ENCODE measurements at places on chromosomes 7 and 10.

DNA sequence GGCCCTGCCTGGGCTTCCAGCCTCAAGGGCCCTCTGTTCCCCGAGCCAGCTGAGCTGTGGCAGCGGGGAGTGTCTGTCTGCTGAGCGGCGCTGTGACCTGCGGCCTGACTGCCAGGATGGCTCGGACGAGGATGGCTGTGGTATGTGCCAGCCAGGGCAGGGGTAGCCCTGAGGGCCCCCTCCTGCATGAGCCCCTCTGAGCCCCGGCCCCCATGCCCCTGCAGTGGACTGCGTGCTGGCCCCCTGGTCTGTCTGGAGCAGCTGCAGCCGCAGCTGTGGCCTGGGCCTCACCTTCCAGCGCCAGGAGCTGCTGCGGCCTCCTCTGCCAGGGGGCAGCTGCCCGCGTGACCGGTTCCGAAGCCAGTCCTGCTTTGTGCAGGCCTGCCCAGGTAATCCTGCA, 28.4 kb upstream of the ZNF467 start:
- DNase-seq, result no peak

DNA sequence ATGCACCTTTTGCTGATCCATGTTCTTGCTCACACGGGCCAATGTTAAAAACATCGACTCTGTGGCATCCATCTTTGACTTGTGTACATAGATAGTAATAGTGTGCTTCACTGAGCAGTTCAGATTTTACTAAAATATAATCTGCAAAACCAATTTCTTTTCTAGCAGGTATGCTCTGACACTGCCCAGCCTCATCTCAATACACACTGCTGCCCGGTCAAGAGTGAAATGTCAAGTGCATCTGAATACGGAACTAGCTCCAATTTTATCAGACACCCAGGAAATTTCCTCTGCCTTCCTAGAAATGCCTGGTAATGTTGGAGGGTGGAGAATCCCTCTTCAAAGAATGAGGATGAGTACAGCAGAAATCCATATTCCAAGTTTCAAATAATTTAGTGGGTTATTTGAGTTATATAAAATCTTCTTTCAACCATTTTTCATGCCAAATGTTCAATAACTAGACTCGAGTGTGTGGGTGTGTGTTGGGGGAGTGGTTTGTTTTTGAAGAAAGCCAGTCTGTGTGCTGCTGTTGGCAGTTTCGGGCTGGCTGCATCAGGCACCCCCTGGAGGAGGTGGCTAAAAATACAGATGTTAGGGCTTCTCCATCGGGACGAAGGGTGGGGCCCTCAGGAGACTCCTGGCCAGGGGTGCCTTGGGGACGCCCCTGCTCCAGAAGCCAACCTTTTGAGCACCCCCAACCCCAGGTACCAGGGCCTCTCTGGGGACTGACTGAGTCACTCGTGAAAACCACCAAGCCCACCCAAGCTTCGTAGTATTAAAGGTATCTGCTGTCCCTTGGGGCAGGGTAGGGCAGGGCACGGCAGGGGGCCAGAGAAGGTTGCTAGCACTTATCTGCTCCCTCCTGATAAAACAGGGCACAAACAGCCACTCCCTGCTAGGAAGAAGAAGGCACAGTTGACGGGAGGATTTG, 15.4 kb downstream of the CTBP2 start:
- DNase-seq, result peak; percentile 15

- peak; percentile 72 for DNase-seq
Measured at GRCh38 chr7:101538596-101539459, 90.3 kb downstream of the MYL10 start.

- no peak for DNase-seq
Measured at GRCh38 chr10:97079448-97079847, 106.3 kb downstream of the SLIT1 start.

GRCh38 chr7:123573896-123574467, 16.4 kb upstream of the NDUFA5 start:
- DNase-seq, result no peak

- no peak for DNase-seq
Measured at GRCh38 chr10:132393695-132394181, 3.3 kb upstream of the PWWP2B start.

DNA sequence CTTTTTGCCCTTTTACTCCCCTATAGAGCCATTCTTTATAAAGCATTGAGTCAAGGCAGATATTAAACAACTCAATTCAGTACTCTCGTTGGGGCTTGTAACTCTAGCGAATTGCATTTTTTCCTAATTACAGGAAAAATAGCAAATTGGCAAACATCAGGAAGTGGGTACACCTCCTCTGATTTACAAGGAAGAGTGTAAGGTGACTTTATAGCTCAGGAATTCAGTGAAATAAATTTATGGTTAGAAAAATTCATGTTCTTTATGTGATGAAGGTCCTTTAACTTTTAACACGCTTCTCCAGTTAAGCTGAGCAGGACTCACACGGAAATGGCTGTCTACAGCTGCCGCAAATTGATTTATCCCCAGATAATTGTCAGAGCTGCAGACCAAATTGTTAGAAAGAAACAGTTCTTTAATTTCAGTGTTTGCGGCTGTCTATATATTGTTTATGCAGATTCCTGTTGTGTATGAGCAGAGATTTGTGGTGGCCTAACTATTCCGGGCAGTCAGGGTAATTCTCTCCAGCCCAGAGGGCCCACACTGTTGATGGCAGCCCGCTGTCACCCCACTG, 151.1 kb upstream of the MKI67 start:
- no peak for DNase-seq

GRCh38 chr7:28136420-28136819, 44.2 kb downstream of the JAZF1 start:
- no peak for DNase-seq

DNA sequence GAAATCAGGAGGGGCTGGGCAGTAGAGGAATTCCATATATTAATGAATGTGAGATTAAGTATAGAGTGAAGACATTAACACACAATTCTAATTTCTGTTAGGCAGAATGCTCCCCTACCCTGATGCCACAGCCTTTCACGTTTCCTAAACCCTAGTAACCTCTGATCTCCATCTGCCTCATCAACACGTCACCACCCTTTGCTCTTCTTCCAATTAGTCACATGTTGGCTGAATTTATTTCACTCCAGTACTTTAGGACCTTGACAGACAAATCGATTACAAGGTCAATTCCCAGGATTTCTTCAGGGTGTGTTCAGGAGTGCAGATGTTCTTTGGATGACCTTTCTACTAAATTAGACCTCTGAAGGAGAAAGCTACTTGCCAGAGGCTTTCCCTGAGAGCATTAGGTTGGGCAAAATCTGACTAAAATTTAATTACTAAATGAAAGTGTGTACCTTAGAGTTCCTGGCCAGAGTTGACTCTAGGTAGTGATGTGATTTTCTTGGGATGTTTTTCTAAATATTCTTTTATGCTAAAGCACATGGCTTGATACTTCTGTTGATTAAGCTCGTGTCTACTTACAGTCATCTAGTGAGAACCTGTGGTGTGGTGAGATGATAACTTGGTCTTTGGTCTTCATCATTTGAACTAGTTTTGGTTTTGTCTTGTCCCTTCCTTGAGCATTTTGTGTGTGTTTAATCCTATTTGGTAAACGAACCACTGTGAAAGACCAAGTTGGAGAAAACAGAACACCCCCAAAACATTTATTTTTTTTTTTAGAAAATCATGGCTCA, 12.7 kb downstream of the AGR2 start:
- DNase-seq, result no peak

GRCh38 chr7:27048438-27048837, 47.4 kb downstream of the HOXA1 start:
- no peak for DNase-seq

DNA sequence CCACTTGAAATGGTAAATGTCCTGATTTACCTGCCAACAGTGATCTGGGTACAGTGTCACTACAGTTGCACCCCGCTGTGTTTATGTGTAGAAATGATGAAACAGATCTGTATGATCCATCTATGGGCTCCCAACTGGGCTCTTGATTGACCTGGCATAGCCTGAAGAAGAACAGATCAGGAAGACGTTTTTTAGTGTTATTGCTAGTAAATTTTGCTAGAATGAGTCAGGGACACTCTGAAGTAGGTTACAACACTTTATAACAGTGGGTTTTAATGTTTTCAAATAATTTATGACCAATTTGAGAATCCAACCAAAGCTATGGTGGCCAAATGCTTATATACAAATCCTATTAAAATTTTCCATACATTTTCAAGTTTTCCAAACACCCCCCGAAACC, 110.3 kb downstream of the DKK1 start:
- DNase-seq, result no peak

- no peak for DNase-seq
Measured at GRCh38 chr7:20304366-20304765, 26.3 kb upstream of the ITGB8 start.

DNA sequence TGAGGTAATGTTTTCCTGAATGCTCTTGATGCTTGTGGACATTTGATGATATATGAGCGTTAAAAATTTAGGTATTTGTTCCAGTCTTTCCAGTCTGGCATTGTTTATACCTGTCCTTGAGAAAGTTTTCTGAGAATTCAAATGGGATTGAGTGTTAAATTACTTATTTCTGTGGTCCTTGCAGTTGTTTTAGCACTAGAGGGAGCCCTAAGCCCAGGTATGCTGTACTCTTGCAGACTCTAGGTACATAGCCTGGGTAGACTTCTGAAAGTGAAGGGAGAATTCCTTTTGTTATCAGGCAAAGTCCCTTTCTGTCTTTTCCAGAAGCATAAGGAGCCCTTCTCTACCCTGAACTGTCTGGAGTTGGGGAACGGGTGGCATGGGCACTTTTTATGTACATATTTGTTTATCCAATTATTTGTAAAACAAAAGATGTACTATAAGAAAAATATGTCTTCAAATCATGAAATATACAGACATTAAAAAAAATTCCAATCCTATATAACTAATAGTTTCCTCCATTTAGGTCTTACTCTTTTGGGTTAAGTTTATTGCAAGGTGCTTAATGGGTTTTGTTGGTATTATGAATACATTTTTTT, 262.1 kb downstream of the ATRNL1 start:
- peak; percentile 38 for DNase-seq

GRCh38 chr10:52256832-52257691, 57.0 kb upstream of the DKK1 start:
- DNase-seq, result no peak

Data from retina (tissue), 1 donor.